ENCODE measurements at places on chromosomes 2 and 18.

GRCh38 chr2:209584472-209584871, 160.6 kb downstream of the MAP2 start:
- no peak for DNase-seq

GRCh38 chr2:166385313-166385712, 9.6 kb upstream of the SCN9A start:
- no peak for DNase-seq

DNA sequence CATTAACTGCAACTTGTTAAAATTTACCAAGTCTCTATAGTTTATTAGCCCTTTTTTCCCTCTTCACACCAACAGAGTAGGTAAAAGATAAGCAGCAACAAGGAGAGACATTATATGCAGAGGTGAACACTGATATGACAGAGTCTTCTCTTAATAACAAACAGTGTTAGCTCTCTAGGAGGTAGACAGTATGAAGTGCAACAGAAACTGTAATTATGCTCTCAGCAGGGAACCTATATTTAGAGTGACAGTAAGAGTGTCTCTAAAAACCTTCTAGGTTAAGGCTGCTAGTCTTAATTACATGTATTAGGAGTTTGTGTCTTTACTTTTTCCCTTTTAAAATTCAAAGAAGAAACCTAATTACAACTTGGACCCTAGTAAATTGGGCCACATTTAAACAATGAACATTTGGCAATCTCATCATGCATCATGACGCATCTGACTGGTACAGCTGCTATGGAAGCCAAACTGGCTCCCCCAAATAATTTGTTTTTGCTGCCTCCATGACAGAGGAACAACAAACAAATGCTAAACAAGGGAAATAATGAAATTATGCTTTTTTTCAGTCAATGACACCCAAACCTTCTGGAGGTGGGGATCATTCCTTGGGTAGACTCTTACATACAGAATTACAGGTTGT, 69.9 kb upstream of the MMADHC start:
- no peak for DNase-seq

GRCh38 chr2:85873679-85874078, 15.1 kb downstream of the ST3GAL5 start:
- no peak for DNase-seq

GRCh38 chr2:58010599-58010998, 36.0 kb upstream of the VRK2 start:
- DNase-seq: no peak

GRCh38 chr18:38940863-38941531, 1375.4 kb upstream of the CELF4 start:
- peak; percentile 49 for DNase-seq

DNA sequence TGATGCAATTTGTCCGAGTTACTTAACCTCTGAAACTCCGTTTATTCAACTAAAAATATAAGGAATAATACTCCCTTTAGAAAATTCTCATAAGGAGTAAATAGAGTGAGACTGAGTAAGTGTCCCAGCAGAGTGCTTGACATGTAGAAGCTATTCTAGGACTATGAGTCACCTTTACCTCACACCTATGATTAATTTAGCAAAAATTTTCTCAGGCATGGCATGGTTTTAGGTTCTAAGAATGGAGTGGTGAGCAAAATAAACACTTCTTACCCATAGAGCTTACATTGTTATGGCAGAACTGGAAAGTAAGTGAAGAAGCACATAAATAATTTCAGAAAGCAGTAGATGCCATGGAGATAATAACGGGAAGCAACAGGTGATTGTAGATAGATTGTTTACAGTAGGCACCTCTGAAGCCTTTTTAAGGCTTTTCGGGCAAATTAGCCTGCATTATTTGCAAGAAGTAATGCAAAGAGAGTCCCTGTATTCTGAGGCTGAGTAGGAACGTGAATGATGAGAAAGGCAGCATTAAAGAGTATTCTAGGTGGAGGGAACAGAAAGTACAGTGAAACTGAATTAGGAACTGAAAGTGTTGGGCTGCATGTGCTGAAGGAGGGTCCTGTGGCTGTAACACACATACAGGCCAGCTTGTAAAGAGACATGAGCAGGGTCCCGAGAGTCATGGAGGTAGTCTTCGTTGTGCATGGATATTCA, 209.2 kb downstream of the ZNF407 start:
- DNase-seq: no peak

DNA sequence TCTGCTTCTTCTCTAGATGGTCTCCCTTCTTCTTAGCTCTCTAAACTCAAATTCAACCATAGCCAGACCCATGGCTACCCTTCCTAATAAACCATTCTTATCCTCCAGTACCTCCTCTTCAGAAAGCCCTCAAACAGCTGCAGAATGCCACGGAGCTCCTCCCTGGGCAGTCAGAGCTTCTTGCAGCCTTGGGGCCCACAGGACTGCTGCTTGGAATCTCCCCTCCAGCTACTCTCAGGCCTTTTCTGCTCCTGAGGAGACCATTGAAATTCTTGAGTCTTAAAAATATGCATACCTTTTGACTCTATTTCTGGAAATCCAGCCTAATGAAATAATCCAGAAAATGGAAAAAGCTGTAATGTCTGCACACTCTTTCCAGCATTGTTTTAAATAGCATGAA, 30.7 kb downstream of the EFR3B start:
- DNase-seq: no peak

GRCh38 chr2:6919901-6920742, 2.9 kb downstream of the RNF144A start:
- DNase-seq: no peak

GRCh38 chr2:60954139-60954538, 63.4 kb upstream of the PEX13 start:
- no peak for DNase-seq

DNA sequence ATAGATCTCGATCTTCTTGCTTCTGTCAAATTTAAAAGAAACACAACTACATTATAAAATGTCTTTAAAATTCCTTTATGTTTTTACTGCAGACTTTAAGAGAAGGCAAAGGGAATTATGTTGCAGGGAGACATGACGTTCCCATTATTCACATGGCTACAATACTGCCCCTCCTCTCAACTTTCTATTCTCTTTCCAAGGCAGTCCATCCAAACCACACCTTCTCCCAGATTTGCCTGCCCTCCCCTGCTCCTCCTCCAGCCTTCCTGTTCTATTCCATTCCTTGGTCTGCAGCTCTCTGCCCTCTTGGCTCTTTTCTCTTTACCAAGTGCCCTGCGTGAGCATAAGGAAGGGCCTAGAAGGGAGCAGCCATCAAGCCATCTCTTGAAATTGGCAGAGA, 61.3 kb downstream of the NABP1 start:
- no peak for DNase-seq

GRCh38 chr2:226799976-226800940, 638 bp upstream of the IRS1 start:
- no peak for DNase-seq

- peak; percentile 97 for DNase-seq
These were observed 336.2 kb downstream of the ZEB2 start for GRCh38 chr2:144183727-144184126.

- no peak for DNase-seq
These were observed 105.8 kb downstream of the MTCL1 start for GRCh38 chr18:8811115-8811514.

DNA sequence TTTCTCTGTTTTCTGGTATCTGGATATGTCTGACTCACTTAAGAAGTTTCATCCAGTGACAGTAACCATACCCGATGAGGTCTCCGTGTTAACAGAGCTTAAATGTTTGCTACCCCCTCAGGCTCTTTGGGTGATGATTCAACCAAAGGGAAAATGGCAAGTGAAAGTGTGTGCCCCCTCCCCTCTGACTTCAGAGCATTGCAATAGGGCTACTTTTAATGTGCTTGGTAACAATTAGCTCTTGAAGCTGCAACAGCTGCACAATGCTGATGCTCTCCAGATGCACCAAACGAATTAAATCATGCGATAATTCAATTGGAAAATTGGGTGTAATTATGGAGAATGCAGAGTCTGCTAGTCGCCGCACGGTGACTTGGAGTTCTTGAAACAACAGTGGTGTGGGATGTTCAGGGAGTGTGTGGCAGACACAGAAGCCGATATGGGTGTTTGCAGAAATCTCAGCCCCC, 270.7 kb downstream of the ALK start:
- no peak for DNase-seq

GRCh38 chr2:203097735-203098134, 83.1 kb downstream of the NBEAL1 start:
- DNase-seq: no peak

DNA sequence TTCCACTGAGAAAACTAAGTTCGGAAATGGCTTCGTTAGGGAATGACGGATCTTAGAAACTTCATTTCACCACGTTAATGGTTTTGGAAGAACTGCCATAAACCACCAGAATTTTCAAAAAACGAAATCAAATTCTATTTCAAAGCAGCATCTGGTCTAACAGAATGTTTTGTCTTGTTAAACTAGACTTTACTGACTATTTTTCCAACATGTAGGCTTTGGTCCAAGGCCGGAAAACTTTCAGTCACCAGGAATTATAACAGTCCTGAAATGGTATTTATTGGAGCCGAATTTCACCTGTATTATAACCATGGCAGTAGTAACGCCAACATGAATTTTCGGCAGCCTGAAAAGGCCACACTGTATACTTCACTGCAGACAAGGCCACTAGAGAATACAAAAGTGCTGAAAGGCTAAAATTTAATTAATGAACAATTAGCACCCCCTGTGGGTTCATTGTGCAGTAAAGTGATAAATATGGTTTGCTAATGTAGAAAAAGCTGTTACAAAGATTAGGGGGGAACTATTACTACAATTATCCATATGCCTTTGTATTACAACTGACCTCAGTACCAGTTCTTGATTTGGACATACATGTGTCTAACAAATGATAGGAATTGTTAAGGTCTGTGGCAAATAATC, 116.4 kb downstream of the ZNF521 start:
- DNase-seq: no peak

GRCh38 chr18:37346048-37346447, 219.6 kb downstream of the CELF4 start:
- DNase-seq: no peak

DNA sequence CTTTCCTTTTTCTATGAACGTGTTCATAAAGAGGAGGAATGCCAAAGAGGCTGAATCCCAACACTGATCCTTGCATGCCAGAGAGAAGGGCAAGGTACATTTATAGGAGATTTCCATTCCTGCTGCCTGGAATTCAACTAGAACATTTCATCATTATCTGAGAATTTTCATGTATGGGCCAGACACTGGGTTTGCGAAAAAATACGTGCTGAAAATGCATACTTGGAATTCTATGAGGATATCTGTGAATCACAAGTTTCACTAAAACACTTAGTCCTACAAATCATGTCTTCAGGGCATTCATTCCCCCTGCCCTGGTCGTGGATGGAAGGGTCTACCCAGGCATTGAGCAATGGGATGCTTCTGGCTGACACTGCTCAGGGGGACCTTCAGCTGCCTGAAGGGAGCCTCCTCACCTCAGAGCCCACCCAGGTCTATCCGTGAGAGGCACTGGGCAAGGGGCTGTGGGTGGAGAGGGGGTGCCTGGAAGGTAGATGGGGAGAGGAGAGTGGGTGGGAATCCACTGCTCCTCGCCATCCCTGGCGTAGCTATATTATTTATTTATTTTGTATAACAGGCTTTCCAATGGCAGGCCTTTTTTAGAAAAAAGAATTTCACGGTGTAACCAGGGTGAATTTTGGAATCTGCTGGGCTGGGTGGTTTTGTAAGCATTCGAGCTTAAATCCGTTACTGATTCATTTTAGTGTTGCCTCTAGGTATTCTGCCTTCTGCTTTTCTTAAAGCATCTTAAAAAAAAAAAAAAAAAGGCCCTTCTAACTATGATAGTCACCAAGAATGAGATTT, 560.6 kb upstream of the ID2 start:
- no peak for DNase-seq

DNA sequence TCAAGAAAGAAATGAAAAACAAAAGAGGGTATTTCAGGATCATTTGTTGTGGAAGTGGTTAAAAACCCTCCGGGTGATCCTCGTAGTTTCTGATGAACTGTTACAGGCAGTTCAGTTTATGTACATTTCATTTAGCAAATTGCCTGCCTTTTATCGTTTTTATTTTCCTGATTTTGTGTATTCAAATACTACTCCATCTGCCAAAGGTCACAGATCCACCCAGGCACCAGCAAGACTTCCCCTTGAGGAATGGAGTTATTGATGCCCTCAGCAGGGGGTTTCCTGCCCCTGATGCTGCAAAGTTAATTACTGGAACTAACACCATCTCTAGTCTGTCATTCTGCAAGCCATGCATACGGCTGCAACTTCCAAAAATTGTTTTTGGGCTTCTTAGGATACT, 641.9 kb downstream of the SLC4A3 start:
- no peak for DNase-seq

GRCh38 chr2:147683380-147683779, 161.4 kb upstream of the ACVR2A start:
- no peak for DNase-seq

DNA sequence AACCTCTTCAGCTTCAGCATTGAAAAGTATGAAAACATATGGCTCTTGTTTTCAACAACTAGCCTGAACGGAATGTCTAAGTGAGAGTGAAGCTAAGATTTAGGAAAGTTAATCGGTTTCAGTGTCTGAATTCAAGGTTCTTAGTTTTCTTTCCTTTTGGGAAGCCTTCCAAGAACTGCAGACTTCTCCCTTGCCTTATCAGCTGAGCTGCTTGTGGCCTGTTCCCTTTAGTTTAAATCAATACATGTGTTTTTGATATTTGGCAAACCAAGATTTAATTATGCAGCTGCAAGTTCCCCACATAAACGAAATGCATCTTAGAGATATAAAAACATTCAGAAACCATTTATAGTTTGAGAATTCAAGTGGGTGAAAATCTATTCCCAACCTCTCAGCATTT, 274.3 kb upstream of the NRP2 start:
- no peak for DNase-seq

- no peak for DNase-seq
These were observed 187.0 kb upstream of the COL3A1 start for GRCh38 chr2:188787021-188787657.

GRCh38 chr2:151619337-151619989, 114.8 kb downstream of the NEB start:
- DNase-seq: no peak

DNA sequence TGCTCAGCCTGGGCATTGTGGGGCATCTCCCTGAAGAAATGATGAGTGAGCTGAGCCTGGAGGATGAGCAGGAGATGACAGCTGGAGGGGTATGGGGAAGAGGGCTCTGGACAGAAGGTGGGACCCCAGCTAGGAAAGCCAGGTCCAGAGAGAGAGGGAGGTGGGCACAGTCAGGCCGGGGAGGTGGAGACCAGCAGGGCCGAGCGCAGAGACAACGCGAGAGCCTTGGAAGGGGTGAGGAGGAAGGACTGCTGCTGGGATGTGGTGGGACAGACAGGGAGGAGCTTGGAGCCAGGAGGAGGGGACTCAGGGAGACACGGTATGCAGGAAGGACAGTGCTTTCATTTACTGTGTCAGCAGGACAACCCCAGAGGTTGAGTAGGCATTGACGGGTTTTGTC, 8.2 kb downstream of the TRPM8 start:
- no peak for DNase-seq

GRCh38 chr2:96431319-96431718, 73.8 kb downstream of the NEURL3 start:
- no peak for DNase-seq
